ENCODE measurements at places on chromosomes 1 and 21. TPM values are rescaled to one million over a fixed set of nuclear protein-coding genes. Genes with fewer than 3 reads are reported as not detected.

- DNase-seq, result no peak
Measured at GRCh38 chr1:118978914-118979701, 9.0 kb downstream of the TBX15 start.

DNA sequence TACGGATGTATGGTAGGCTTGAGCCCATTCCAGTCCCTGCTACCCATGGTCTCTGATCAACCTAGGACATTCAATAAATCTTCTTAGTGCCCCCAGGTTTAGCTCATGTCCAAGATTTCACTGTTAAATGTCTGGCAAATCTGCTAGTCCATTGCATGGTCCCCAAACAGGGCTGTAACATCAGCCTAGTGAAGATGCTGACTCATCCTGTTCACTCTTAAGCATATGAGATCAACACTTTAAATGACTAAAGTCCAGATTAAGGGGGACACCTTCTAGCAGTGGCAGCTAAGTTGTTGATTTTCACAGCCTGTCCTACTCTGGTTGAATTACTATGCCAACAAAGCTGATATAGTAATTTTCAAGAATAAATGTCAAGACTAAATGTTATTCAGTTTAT is 46.5 kb upstream of the NUF2 start:
- no peak for DNase-seq

DNA sequence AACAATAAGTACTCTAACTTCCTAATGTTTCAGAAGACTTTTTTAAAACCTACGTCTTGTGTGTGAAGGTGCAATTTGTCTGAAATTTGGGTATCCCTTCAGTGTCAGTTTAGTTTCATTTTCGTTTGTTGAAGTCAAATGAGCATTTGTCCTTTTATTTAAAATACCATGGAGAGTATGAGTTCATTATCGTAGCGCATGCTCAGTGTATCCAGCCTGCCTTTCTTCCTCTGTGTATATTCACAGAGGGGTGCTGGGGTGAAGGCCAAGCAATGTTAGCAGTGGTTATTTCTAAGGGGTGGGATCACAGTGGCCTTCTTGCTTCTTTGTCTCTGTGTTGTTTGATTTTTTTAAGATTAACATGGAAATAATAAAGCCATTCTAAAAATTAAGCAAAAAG is 43.2 kb downstream of the CNN3 start:
- DNase-seq, result peak; percentile 62

DNA sequence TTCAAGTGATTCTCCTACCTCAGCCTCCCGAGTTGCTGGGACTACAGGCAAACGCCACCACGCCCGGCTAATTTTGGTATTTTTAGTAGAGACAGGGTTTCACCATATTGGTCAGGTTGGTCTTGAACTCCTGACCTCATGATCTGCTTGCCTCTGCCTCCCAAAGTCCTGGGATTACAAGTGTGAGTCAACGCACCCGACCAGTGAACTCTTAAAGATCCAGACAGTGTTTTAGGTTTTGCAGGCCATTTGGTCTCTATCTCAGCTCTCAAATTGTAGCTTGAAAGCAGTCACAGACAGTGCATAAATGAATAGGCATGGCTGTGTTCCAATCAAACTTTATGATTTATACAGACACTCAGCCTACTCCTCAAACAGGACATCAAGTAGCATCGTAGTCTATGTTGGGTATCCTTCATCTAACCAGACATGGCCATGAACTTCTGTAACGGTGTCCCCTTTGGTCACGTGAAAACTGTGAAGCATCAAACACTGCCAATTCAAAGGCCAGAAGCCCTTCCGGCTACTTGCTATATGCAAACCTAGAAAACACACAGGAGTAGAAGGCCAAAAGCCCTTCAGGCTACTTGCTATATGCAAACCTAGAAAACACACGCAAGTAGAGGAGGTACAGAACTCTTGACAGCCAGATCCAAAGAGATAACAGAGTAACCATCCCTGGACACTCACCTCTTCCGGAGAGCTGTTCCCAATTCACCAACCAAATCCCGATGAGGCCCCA is 3.1 kb downstream of the FUCA1 start:
- no peak for DNase-seq

DNA sequence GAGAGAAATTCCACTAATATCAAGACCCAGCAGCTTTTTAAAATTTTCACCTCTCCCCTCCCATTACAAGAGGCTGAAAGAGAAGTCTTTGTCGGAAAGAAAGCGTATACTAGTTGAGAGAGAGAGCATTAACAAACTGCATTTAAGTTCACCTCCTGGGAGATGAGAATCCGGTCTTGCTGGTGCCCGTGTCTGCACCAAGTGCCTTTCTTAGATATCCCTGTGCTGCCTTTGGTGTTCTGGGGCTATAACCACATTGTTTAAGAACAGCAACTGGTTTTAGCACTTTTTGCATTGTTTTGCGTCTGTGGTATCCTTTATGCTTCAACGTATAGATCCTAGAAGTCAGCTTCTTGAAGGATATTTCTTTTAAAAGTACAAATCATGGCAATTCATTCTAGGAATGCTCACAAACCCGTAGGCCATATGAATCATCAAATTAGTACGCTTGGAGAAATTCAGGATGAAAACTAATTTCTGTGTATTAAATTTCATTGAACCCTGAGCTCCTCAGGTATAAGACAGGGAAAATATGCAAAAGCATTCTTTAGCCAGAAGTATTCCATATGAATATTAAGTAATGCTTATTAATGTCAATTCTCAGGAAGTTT is 3.4 kb upstream of the RPE65 start:
- no peak for DNase-seq

DNA sequence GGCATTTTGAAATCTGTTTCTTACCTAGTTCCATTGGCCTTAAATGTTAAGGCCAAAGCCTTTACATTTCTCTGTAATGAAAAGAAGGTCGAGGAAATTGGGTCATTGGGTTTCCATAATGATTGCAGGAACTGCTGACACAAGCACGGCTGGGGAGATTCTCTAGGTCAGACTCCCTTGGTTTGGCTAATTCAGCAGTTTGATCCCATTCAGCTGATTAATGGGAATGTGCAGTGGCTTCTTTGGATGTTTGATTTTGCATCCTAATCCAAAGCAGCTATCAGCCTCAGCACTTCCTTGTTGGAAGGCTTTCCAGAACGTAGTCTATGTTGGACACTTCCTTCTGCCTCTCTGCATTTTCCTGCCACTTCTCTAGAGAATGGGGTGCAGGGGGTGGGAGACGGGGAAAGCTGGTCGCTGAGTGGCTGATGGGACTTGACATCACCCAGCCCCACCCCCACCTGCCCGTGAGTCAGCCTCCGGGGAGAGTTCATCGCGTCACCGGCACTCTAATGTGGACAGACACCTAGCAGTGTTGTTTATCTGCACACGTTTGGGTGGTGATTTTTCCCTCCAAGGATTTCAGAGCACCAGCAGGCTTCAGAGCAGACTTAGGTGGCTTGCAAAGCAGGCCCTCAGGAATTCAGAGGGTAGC is 5.4 kb downstream of the PSEN2 start:
- DNase-seq, result no peak

GRCh38 chr1:9561429-9561828 is 22.2 kb downstream of the SLC25A33 start:
- no peak for DNase-seq

GRCh38 chr21:33541105-33541711 is 709 bp downstream of the GART start:
- peak; percentile 33 for DNase-seq

- no peak for DNase-seq
Measured at GRCh38 chr1:222788402-222789156, 26.3 kb upstream of the DISP1 start.

DNA sequence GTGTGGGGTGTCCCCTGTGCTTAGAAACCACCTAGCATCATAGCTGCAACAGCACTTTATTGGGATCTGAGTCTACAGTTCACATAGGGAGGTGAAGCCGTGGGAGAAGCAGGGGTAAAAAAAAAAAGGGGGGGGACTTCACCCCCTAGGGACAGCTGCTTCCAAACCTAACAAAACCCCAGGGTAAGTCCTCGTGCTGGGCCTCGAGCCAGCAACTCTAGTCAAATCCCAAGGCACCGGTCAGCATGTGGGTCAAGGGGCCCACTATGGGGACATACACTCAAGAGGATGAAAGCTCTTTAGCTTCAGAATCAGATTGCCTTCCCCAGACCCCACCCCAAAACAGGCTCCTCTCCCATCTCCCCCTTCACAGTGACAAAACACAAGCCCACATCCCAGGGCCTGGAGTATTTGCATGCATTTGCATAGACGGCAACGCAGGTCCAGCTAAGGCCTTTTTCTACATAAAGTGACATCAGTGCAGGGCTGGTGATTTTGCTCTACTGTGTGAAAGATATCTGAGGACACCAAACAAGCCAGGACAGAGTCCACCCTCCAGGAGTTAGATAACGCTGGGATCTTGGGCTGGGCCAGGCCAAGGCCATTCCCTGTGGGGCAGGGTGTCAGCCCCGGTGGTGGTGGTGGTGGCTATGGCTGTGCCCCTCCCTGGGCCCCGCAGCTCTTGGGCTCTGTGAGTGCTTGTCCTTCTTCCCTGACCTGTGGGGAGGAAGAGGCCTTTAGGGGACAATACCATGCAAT is 8.1 kb upstream of the PMVK start:
- DNase-seq, result peak; percentile 43

- DNase-seq, result no peak
Measured at GRCh38 chr1:156546267-156546666, 26.1 kb downstream of the IQGAP3 start.

Gene ORC1
- total RNA-seq, result 0.23 TPM

Gene IVL
- total RNA-seq, result not detected

Gene CCDC185
- total RNA-seq, result not detected

Gene LCE3E
- total RNA-seq, result not detected

Measured in ovary (tissue), 10 donors.